ENCODE measurements at places on chromosomes 13 and 19.

DNA sequence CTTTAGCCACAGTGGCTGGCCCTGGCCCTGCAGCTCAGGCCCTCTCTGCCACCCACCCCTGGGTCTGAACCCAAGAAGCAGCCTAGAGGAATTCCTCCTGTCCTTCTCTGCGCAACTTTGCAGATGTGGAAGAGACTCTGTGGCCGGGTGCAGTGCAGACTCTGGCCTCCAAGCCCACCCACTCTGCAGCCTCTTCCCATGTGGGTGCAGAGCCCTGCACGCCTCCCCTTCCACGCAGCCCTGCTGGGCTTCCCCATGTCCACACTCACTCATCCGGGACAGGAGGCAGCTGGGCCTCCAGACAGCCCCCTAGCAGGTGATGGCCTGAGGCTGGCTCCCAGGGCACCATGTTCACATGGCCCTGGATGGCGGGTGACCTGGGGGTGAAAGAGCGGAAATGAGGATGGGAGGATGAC is 2.5 kb downstream of the TEX29 start:
- no peak for DNase-seq

DNA sequence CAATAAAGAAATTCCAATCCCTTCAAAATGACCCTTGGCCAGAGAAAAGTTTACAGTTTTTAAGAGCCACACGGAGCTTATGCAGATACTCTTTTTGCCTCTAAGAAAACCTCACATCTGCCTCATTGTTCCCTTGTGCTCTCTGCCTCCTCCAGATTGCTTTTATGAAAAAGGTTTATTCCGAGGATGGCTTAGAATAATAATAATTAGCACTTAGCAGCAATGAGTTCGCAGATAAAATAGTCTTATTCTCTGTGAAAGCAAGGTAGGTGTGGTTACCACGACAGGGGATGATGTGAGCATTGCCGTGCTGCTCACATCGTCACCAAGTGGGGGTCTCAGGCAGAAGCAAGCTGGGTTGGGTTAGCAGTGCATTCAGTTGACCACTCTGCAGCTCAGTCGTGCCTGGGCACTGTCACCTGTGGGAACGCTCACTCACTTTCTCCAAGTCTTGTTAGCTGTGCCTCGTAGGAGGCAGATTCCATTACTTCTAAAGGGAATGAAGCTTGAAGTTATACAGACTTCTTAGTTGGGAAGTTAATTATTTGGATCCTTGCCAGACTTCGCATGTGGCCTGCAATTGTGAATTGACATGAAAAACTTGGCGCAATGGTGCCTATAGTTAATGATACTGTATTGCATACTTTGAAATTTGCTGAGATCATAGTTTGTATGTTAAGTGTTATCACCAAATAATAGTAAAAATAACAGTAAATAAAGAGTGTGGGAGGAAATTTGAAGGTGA is 157.2 kb downstream of the MYO16 start:
- DNase-seq, result no peak

GRCh38 chr13:41458761-41459431 is 1.5 kb downstream of the RGCC start:
- peak; percentile 52 for DNase-seq

DNA sequence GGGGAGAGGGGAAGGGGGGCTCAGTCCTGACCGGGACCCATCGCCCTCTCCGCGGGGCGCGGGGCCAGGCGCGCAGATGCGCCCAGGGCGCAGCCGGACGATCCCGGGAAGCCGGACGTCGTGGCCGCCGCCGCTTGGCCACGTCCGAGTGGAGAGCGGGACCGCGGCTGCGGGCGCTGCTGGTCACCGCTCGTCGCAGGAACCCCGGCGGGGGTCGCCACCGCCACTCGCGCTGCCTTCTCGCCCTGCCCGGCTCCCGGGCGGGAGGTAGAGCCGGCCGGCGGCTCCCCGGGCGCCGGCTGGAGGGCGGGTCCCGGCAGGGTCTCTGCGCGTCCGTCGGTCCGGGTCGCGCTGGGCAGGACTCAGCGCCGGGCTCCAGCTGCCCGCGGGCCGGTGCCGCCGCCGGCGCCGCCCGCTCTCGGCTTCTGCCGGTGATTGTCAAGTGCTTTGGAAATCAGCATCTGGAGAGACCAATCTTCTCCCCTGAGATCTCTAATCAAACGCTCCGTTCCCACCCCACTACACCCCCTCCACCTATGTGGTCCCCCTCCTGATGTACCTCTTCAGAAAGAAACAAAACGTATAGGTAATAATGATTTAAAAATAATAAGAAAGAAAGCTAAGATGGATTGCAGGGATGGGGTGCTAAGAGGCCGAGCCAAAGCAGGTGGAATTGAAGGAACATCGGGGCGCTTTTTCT is 464.4 kb downstream of the ITGBL1 start:
- DNase-seq, result no peak

DNA sequence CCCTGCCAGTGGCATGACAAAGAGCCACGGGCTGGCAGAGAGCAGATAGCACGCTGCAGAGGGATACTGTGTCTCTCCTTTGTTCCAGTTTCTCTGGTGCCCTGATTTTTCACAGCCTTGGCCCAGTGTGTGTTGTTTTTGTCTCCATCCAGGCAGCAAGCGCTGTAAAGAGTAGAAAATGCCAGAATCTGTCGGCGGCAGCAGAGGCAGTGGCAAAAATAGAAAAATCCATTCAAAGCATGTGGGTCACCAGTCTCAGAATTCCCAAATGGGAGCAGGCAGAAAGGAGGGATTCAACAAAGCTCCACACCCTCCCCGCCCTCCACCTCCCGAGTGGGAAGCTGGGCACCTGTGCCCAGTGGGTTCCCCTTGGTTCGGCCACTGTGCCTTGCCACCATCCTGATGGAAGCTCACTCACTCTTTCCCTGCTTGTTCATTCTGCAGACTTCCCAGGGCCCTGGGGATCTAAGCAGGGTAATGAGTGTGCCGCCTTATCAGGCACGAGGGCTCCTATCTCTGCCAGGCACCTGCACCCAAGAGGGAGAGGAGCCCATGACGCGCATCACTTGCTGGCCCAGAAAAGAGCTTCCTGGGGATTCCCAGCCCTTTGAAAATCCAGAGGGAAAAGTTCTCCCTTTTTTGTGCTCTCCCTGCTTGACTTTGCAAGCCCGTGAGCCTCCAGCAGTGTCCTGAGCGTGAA is 416.9 kb downstream of the IRS2 start:
- DNase-seq, result no peak

Measured in activated T-cell treated with anti-CD3 and anti-CD28 coated beads for 4 hours (primary cell).